Activated T-helper 17 cell treated with anti-CD3 and anti-CD28 coated beads, Interleukin-2, amount 50 U/mL, for 72 hours (primary cell): ENCODE measurements at places on chromosomes 7 and 10. TPM values are rescaled to one million over a fixed set of nuclear protein-coding genes. Genes with fewer than 3 reads are reported as not detected.

TWIST1 gene
- total RNA-seq = 3.1 TPM

GRCh38 chr7:100119970-100120732 lies 717 bp downstream of the CNPY4 start:
- peak; percentile 70 for ATAC-seq

- no peak for ATAC-seq
These were observed 241.7 kb upstream of the AOAH start for GRCh38 chr7:36966039-36966438.

GRCh38 chr7:68706291-68706690 lies 892.0 kb upstream of the AUTS2 start:
- no peak for ATAC-seq
